Sigmoid colon (tissue), 7 donors: ENCODE measurements at places on chromosomes 2 and 18. TPM values are rescaled to one million over a fixed set of nuclear protein-coding genes. Genes with fewer than 3 reads are reported as not detected.

DNA sequence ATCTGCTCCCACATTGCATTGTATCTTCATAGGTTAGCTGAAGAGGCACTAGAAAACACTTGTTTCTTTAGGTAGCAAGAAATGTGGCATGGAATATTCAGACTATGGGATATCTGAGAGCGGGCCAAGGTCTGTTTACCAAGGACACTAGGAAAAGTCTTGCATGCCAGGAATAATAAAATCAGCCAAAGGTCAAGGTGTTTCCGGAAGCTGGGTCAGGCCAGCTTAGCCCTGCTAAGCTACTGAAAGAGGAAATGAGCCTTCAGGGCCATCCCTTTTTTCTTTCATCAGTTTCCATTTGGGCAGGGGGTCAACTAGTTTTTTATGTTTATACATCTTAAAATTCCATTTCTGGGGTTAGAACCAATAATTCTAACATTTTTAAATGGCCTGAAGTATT is 101.1 kb downstream of the DPP4 start:
- DNase-seq = no peak

DNA sequence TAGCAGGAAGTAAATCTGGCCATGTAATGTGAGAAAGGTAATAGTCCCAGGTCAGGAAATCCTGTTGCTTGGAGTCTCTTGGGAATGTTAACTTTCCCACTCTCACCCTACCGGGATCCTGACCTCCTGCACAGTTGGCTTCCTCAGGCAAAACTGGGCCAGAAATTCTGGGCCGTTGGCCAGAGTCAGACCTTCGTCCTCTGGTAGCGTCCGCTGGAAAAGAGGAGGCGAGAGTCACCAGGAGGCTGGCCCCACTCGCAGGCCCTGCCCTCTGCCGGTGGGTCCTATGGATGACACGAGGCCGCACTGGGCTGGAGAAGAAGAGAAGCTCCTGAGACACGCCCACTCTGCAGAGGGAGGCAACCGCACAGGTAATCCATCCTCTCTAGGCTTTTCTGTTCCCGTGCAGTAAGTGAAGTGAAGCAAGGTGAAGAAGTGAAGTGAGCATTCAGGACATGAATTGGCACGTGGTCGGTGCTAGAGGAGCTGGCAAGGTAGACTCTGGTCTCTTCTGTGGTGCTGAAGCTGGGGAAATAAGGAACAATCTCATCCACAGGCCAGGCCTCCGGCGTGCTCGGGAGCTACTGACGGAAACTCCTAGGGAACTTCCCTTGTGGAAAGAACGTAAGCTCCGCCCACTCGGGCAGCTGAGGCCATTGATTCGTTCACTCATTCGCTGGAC is 182.7 kb upstream of the GLI2 start:
- DNase-seq = peak; percentile 85

- DNase-seq = peak; percentile 70
These were observed 41.4 kb upstream of the AKAIN1 start for GRCh38 chr18:5238371-5238976.

IL1A gene
- total RNA-seq = not detected

- DNase-seq = no peak
These were observed 151.3 kb upstream of the SERPINE2 start for GRCh38 chr2:224190234-224190935.

DNA sequence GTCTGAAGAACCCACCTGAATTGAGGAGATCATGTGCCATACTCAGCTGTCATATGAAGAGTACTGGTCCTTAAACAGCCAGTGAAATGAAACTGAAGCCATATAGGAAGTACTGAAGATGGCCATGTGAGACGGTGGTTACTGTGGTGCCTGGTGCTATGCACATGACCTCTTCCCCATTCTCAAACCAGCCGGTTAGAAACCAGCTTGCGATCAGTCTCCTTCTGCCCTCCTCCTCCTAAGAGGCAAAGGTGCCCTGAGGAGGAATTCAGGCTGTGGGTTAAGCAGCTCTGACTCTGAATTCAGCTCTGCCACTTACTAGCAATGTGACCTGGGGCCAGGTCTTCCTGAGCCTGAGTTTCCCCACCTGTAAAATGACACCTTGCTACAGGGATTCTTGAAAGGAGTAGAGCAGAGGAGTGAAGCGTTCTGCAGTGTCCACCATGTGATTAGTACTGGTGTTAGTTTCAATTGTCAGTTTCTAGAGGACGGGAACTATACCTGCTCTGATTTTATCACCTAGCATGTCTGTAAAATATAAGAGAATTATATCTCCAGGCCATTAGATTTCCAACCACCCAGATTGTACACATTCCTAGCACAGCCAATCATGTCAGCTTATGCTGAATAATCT is 5.1 kb downstream of the FECH start:
- DNase-seq = no peak

- no peak for DNase-seq
These were observed 159.1 kb upstream of the LHCGR start for GRCh38 chr2:48914477-48915089.

DNA sequence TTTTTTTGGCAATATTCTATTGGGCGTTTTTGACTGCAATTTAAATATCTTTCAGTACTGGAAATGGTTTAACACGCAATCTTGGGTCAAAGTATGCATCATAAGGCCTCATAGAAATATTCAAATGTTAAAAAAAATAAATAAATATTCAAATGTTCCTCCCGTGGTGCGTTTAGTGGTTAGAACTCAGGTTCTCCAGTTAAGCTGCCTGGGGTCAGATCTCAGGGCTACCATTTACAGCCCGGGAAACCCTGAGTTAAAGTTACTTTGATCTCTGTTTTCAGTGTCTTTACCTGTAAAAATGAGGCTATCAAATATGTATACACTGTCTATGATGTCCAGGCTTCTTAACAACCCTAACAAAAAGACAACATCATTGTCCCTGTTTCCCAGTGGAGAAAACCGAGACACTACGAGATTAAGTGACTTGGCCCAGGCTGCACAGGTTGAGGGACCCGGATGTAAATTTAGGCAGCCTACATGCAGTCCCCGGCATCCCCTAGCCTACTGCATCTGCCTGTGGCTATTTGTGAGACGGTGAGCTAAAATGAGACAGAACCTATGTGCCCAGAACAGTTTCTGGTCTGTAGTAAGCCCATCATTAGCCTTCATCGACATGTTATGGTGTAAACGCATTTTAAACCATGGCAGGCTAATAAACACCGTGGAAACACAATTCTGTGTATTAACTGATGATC is 1.7 kb downstream of the FHL2 start:
- no peak for DNase-seq

DNA sequence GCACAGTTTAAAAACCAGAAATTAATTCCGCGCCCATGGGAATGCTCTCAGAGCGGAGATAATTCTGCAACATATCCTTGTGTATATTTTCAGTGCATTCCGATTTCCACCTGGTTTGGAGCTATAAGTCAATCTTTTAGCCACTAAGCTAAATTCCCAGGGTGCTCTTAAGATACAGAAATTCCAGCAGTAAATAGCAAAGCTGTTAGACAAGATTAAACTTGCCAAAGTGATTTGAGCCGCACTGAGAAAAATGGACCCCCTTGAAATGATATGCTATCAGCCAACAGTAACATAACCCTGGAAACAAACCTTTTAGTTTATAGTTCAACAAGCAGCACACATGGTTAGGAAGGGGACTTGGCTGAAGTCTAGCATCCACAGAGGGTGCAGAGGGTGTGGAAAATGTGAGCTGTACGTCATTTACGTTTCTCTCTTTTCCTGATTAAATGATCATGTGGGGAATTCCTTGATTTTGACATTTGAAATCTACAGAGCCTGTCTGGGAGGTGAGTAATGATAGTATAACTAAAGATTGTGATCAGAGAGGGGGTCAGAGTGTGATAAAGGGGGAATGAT is 99.8 kb upstream of the COPS8 start:
- no peak for DNase-seq
